Stimulated activated CD8-positive, alpha-beta memory T cell treated with anti-CD3 and anti-CD28 coated beads, Interleukin-4, amount 100 ng/mL, for 24 hours (primary cell): ENCODE measurements at places on chromosomes 3 and 15.

GRCh38 chr3:159749406-159749805 is 239.2 kb upstream of the IL12A start:
- no peak for DNase-seq

- DNase-seq: no peak
Measured at GRCh38 chr3:175743733-175744400, 884.7 kb downstream of the NAALADL2 start.

- DNase-seq: no peak
Measured at GRCh38 chr3:131849616-131850015, 185.2 kb downstream of the CPNE4 start.

GRCh38 chr3:127732303-127732702 is 59.6 kb downstream of the ABTB1 start:
- no peak for DNase-seq

GRCh38 chr3:23002836-23003732 is 200.0 kb upstream of the UBE2E2 start:
- no peak for DNase-seq

- no peak for DNase-seq
Measured at GRCh38 chr3:180913581-180914404, 1.3 kb downstream of the FXR1 start.

DNA sequence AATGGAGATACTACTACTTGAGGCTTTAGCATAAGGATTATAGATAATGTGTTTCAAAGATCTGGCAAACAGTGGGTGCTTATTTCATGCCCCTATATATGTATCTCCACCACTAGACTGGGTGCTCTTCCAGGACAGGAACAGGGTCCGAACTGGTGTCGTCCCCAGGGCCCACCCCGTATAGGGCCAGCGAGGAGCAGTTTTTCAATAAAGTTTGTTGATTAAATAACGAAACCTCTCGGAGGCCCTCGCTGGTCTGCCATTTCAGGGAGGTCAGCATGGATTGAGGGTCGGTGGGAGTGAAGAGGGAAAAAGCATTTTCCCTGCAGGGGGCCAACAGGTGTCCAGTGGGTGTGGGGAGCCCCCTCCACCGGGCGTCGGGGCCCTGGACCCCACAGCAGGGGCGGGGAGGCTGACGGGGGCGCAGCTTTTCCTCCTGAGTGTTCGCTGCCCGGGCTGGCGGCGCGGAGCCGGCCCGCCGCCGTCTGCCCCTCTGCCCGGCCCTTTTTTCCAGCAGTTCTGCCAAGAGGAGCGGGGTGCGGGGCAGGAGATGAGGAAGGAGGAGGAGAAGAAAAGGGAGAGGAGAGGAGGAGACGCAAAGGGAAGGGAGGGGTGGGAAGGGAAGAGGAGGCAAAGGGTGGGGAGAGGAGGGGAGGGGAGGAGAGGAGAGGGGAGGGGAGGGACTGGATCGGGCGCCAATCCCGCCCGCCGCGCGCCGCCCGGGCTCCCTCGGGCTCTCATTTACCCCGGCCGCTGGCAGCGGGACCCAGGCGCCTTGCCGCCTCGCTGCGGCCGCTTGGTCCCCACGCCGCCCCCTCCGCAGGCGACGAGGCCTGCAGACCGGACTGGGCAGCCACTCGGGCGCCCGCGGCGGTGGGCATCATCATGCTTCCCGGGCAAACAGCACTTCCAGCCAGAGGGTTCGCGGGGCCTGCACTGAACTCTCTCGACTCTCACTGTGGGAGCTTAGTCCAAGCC is 66.3 kb downstream of the ISG20 start:
- no peak for DNase-seq

GRCh38 chr3:194930377-194931204 is 244.9 kb downstream of the FAM43A start:
- no peak for DNase-seq

- no peak for DNase-seq
Measured at GRCh38 chr3:111621535-111621934, 26.4 kb upstream of the ZBED2 start.

- DNase-seq: no peak
Measured at GRCh38 chr3:125271127-125271526, 58.6 kb upstream of the SLC12A8 start.

DNA sequence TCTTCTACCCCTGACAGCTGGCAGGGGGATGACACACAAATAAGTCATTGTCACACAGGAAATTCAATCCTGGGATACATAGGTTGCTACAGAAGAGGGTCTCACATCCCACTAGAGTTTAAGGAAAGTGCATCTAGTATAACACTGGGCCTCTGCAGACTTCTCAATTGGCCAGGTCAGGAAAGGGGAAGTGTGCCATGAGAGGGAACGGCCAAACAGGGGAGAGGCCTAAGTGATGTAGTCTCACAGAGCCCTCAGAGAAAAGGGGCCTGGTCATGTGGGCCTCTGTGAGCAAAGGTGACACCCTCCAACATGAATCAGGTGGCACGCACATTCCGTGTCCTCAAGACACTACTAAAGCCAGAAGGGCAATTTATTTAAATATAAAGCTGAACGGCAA is 11.2 kb downstream of the ZXDC start:
- DNase-seq: no peak

DNA sequence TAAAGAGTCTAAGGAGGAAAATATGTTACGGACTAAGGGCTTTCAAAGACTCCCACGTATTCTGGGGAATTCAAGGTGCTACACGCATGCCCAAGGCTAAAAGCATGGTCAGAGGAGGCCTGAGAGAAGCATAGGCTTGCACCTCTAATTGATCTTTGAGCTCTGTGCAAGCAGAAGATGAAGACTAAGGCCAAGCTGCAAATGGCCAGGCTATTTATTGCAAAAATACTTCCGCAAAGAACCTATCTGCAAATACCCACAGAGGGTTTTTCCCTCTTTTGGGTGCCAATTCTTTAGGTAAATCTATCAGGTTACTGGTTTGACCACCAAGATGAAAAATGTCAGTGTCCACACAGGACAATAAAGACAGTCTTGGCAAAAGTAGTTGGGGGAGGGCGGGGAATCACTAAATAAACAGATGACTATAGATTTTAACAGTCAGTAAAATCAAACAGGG is 119.5 kb downstream of the STAG1 start:
- no peak for DNase-seq

GRCh38 chr15:62719316-62719715 is 323.2 kb upstream of the TPM1 start:
- DNase-seq: no peak

- DNase-seq: no peak
Measured at GRCh38 chr3:193774272-193774915, 181.4 kb downstream of the OPA1 start.

DNA sequence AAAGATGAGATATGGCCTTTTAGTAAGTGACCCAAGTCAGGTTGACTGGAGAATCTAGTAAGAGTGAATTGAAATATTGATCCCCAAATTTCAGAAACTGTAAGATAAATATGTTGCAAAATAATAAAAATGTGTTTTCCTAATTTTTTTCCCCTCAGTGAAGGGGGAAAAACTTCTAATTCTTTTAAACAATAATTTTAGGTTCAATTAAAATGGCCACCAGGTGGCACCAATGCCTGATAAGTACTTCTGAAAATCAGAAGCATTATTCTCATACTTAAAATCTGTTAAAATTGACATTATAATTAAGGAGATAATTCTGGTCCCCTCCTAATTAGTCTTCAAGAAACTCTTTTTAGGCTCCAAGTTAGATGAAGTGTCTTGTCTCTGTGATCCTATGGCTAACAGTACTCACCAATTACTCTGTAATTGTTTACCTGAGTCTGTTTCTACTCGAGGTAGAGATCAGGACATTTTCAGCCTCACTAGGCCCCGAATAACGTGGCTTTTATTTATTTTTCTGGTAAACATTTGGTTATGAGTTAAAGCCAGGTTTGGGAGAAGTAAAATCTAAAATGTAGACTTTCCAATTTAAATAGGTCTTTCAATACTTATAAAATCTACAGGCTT is 52.6 kb downstream of the NMD3 start:
- no peak for DNase-seq

DNA sequence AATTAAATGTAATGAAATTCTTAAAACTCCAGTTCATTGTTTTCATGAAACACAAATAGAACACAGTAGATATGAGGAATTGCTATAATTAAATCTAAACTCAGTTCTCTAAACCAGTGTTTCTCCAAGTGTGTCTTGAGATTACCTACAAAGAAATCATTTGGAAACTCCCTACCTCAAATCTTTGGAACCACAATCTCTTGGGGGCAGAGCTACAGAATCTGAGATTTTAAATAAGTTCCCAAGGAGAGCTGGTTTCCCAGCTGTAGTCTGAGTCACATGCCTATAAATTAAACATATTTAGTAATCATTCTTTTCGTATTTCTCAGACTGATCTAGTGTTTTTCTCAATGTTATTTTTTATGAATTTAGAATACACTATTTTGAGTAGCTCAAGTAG is 17.0 kb upstream of the ACTC1 start:
- no peak for DNase-seq

- no peak for DNase-seq
Measured at GRCh38 chr3:41301548-41301947, 102.2 kb downstream of the CTNNB1 start.

DNA sequence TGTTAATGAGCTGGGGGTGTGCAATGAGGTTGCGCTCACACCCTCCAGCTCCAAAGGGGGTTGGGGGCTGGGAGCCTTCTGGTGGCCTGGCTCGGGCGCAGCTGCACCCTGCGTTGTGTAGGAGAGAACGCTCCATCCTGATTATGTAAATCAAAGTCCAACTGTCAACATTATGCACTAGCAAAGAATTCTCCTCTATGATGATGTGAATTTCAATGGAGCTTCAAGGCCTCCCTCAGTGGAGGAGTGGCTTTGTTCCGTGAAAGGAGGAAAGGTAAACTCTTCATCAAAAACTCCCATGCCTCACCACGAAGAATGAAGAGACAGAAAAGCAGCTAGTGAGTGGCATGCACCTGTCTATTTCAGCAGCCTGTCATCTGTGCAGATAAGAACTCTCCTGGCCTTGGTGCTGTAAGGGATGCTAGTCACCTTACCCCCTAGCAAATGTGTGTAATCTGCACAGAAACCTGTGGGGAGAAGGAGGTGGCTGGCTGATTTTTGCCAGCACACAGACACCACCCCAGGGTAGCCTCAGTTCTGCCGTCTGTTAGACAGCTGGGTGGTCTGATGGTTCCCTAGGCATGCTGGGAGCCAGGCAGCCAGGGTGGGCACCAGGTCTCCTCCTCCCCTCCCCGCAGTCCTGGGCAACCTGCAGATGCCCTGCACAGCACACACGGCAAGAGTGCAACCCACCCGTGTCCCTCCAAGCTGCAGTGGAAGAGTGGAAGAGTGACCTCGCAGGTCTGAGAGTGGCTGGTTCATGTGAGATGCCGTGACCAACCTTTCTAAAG is 47.0 kb upstream of the TRPM1 start:
- DNase-seq: no peak

- no peak for DNase-seq
Measured at GRCh38 chr15:90744759-90745402, 27.7 kb downstream of the BLM start.

- no peak for DNase-seq
Measured at GRCh38 chr3:14633417-14633816, 18.1 kb upstream of the CCDC174 start.

DNA sequence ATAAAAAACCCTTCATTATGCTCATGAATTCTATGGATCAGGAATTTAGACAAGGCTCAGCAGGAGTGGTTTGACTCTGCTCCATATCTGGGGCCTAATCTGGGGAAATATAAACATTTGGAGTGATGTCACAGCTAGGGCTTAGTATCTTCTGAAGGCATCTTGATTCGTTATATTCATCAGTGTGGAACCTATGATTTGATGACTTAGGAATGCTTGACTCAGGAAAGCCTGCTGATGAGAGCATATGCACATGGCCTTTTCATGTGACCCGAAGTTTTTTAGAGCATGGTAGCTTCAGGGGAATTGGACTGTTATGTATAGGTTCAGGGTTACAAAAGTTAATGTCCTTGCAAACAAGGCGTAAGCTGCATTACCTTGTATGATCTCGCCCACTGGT is 184.9 kb upstream of the LRRC3B start:
- DNase-seq: no peak

- DNase-seq: no peak
Measured at GRCh38 chr3:21729331-21729730, 21.7 kb downstream of the ZNF385D start.

DNA sequence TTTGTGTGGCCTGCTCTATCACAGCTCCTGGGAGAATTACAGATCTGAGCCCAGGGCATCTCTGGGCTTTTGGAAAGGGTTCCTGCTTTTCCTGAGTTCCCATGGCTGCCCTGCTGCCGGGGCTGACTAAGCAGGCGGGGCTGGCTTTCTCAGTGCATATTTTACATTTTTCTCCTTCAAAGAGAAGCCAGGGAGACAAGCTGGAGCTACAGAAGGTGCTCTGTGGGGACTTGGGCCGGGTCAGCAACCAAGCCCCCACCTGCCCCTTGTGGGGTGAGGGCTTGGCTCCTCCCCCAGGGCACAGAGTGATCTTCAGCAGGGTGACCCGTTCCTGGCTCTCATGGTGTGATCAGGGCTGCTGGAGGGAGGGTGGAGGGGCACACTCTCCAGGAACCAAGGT is 17.4 kb downstream of the ABTB1 start:
- DNase-seq: no peak

GRCh38 chr3:138135146-138135832 is 3.1 kb upstream of the A4GNT start:
- DNase-seq: no peak

DNA sequence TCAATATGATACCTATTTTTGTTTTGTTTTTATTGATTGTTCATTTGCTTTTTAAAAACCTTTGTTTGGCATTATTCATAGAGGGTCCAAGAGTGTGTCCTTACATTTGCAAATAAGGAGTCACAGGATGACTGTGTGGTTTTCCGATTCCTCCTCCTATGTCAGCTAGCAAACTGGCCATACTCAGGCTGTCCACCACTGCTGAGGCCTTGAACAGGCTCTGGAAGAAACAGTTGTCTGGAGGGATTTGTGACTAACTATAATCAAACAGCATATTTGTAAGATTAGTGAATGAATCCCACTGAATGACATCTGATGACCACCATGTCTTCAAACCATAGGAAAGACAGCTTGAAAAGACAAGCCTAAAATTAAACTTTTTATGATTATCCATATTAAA is 423.4 kb upstream of the ATP11B start:
- no peak for DNase-seq
